ENCODE measurements at places on chromosomes 4 and X.

GRCh38 chr4:158032733-158033415 is 140.0 kb downstream of the GASK1B start:
- no peak for DNase-seq

DNA sequence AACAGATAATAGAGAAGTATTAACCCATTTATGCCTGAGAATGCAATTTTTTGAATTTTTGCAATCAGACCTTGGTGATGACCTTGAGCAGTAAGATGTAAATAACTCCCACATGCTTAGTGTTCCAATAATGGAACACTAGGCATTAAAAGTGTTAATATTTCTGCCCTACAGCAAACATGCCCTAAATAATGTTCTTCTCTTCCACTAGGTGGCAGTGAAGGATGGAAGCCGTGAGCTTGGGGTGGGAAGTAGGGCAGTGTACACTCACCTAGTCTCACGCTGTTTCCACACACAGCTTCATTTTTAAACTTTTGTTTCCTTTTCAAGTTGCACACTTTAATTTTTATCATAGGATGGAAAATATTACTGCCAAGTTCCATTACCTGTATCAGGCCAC is 613.1 kb upstream of the HS3ST1 start:
- DNase-seq = peak; percentile 0

DNA sequence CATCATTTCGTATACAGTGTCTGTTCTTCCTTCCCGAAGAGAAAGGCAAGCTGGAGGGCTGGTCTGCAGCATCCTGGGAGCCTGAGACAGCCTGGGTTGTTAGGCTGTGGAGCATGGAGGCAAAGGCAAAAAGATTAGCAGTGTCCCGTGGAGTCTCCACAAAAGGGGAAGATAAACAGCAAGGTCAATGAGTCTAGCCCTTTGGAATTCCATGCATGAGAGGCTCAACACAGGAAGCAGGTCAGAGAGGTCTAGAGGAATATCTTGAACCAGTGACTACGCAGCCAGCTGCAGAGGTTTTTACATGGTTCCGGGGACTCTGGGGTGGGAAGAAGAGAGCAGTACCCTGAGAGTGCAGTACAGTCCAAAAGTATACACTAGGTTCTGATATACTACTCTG is 12.2 kb upstream of the MCF2 start:
- DNase-seq = no peak

- no peak for DNase-seq
These were observed 72.1 kb downstream of the KLHL34 start for GRCh38 chrX:21586001-21586400.

DNA sequence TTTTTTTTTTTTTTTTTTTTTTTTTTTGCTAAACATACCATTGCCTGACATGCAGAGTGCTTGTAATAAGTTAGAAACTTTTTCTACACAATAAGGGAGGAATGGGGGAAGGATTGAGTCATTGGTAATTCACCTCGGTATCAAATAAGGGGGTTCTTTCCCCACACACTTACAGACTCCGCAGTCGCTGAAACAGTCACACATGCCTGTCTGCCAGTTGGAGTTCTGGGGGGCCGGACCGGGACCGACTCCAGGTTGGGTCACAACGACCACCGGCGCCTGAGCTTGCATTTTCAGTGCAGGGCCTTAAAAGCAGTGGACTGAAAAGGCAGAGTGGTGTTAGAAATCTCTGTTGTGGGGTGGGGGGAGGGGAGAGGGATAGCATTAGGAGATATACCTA is 6.9 kb downstream of the PLAC8 start:
- DNase-seq = no peak

- no peak for DNase-seq
These were observed 69.6 kb downstream of the ENPP6 start for GRCh38 chr4:184147858-184148737.

GRCh38 chr4:66639361-66639760 is 905.9 kb downstream of the CENPC start:
- DNase-seq = peak; percentile 85

GRCh38 chr4:163072222-163072621 is 94.5 kb downstream of the NAF1 start:
- DNase-seq = no peak

DNA sequence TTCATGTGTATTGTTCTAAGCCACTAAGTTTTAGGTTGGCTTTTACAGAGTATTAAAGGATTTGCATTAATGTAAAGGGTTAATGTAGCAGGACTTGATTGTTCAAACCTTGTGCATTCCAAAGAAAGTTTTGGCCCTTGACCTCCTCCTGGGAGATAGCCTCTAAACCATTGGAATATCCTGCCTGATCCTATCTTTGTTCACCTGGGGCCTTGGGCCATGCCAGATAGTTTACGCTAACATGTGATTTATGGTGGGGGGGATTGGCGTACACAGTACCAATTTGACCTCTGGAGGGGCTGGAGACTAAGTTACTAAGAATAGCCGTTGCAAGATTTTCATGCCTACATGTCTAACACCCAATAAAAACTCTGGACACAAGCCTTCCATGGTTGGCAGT is 1002.7 kb upstream of the PABPC4L start:
- no peak for DNase-seq

DNA sequence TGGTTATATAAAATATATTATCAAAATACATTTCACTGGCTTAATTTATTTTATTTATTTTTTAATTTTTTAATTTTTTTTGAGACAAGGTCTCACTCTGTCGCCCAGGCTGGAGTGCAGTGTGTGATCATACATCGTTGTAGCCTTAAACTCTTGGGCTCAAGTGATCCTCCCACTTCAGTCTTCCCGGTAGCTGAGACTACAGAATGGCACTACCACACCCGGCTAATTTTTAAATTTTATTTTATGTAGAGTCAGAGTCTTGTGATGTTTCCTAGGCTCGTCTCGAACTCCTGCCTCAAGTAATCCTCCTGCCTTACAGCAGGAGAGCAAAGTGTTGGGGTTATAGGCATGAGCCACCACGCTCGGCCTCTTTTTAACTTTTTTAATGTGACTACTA is 143.8 kb downstream of the CEP135 start:
- no peak for DNase-seq

- DNase-seq = no peak
These were observed 42.4 kb downstream of the CLCN4 start for GRCh38 chrX:10199212-10199611.

DNA sequence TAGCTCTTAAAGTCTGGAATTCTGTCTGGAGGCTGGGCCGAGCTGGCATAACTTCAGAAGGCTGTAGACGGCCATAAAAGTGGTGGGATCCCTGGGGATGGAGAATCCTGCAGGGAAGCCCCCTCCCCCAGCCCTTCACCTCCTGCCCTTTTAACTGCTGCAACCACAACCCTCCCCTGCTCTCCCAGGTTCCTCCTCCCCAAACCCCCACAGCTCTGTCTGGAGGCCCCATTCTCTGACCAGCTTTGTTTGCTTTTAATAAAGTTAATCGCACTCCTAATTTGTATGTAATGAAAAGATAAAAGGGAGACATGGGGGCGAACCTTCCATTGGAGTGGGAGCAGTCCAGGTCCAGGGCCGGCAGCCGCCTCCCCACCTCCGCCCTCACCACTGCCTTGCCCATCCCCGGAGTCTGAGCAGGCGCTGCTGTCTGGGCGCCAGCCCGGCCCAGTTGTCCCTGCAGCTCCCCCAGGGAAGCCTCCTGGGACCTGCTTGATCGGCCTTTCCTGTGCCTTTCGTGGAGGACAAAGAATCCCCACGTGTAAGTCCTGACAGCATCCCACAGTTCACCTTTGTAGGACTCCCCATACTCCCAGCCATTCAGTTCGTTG is 84.3 kb downstream of the PJA1 start:
- peak; percentile 55 for DNase-seq

DNA sequence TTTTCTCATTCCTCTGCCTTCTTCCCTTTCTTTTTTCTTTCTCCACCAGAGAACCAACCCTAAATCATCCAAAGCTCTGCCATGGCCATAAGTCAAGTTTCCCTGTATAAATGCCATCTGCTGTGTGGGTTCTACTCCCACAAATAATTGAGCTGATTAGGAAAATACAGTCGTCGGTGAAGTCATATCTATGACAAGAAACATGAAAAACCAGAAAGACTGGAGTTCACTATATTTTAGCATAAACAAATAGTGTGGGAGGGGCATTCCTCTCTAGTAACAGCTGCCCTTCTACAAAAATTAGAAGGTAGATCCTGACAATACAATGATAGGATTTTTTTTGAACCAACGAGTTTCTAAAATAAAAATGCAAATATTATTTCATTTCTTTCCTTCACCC is 48.8 kb downstream of the SPOCK3 start:
- DNase-seq = no peak

- no peak for DNase-seq
These were observed 579.1 kb downstream of the SPOCK3 start for GRCh38 chr4:166655231-166655630.

- peak; percentile 52 for DNase-seq
These were observed 56.5 kb upstream of the ANKRD17 start for GRCh38 chr4:73315091-73315490.

GRCh38 chr4:17636696-17637622 is 22.5 kb downstream of the MED28 start:
- DNase-seq = peak; percentile 63

DNA sequence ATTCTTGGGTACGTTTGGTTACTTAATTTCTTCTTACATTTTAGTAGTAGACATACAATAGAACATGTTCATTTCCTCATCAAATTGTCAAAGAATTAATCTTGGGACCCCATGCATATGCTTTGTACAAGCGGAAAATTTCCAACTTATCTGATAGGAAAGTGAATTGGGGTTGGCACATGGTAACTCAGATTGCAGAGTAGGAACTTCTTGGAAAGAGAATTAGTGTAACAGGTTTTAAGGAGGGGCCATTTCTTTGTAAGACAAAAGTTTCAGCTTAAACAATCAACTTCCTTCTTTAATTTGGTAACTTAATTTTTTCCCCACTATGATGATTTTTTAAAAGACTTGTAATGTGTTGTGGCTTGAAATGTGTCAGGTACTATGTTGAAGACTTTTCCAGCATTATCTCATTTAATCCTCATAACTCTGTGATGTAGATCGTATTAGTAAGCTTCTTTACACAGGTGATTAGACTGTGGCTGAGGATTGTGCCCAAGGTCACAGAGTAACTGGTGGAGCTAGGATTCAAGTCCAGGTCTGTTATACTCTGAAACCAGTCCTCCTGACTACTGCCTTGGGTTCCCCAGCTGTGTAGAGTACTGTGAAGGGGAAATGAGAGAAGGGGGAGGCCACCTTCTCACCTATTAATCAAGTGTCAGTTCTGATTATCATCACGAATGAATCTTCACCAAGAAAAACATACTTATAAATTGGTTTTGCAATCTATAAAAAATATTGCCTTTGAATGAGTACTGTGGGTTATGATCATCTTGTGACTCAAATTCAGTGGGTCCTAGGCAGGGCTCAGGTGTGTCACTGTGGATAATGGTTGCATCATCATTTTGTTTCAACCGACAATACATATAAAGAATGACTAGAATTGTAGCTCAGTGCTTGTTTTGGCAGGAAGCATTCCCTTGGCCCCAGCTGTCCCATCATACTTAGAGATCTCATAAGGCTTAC is 4.3 kb downstream of the GK start:
- DNase-seq = peak; percentile 34

- peak; percentile 41 for DNase-seq
These were observed 1.2 kb downstream of the GNPDA2 start for GRCh38 chr4:44725166-44725565.

GRCh38 chrX:12580548-12580947 is 210.7 kb upstream of the PRPS2 start:
- DNase-seq = no peak

DNA sequence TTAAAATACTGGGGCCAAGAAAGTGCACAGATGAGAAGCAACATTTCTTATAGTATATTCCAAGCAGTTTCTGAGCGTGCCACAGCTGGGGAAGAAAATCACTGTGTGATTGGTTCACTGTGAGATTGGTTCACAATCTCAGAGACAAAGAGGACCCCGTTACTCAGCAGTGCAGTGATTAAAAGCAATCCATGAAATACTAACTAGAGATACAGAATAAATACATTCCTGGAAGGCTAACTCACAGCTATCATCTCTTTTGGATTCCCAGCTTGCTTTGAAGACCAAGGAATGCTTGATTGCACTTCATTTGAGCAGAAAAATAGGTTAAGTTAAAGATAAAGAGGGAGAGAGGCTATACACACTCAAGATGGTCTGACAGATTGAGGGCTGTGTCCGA is 132.1 kb upstream of the RAPGEF2 start:
- DNase-seq = no peak

DNA sequence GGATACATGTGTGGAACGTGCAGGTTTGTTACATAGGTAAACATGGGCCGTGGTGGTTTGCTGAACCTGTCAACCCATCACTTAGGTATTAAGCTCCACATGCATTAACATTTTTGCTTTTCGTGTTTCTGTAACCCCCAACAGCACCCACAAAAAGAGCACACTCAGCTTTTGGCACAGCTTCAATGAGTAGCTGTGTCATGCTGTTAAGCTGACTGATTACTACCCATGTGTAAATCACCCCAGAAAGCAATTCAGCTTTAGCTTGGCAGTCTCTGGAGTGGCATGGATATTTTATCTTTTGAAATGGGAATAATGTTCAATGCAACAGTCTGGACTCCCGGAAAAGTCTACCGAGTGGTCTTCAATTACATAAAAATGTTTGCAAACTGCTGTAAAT is 734.3 kb downstream of the STIM2 start:
- DNase-seq = peak; percentile 80

DNA sequence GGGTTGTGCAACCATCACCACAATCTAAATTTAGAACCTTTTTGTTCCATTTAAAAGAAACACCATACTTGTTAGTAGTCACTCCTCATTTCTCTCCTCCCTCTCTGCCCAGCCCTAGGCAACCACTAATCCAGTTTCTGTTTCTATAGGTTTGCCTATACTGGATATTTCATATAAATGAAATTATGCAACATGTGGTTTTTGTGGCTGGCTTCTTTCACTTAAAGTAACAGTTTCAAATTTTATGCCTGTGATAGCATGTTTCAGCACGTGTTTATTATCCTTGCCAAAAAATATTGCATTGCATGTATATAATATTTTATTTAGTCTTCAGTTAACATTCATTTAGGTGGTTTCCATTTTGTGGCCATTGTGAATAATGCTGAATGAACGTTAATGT is 437.6 kb downstream of the IL1RAPL1 start:
- no peak for DNase-seq

- DNase-seq = no peak
These were observed 717.8 kb upstream of the PCDH7 start for GRCh38 chr4:30002341-30002740.

GRCh38 chr4:8133897-8134563 is 24.6 kb downstream of the ABLIM2 start:
- DNase-seq = no peak

GRCh38 chr4:88860586-88860985 is 163.0 kb upstream of the NAP1L5 start:
- no peak for DNase-seq

DNA sequence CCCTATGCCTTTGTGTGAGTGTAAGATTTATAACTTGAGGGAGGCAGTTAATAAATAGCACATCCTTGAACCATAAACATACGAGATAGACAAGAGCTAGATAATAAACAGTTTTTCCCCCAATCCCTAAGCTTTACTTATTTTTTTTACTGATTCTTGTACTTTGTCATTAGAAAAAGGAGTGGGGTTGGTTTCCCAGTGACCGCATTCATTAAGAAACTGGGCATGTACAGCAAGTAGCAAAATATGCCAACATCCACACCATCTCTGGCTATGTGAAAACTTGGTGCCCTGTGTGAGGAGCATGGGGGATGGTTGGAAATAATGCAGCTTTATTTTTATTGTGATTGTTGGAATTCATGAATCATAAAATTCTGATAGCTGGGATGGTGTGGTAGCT is 176.2 kb downstream of the CBR4 start:
- DNase-seq = no peak

GRCh38 chr4:92519727-92520126 is 216.0 kb downstream of the GRID2 start:
- DNase-seq = no peak

GRCh38 chr4:11480683-11481082 is 52.0 kb upstream of the HS3ST1 start:
- DNase-seq = no peak

GRCh38 chr4:128660361-128661215 is 148.9 kb upstream of the JADE1 start:
- DNase-seq = no peak

All from NCI-H69 (cell line).